ENCODE measurements at places on chromosomes 2 and 18.

- DNase-seq: no peak
Measured at GRCh38 chr2:8722986-8723385, 41.1 kb downstream of the ID2 start.

DNA sequence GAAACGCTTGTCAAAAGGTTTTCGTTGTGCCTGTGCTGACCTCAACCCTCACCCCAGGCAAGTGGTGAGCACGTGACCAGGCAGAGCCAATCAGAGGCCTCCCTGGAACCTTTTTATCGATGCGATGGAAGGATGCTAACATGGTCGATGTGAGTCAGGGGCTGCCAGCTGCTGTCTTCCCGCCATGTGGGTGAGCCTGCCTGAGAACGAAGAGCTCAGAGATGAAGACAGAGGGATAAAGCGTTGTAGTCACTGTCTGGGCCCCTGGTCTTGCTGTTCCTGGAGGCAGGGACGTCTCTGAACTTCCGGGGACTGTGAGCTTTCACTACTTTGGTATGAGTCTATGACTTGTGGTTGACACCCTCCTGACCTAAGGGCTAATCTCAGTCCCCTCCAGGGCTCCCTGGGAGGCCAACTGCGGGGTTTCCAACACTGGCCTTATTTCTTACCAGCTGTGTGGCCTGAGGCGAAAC lies 18.6 kb downstream of the DNMT3A start:
- DNase-seq: peak; percentile 54

DNA sequence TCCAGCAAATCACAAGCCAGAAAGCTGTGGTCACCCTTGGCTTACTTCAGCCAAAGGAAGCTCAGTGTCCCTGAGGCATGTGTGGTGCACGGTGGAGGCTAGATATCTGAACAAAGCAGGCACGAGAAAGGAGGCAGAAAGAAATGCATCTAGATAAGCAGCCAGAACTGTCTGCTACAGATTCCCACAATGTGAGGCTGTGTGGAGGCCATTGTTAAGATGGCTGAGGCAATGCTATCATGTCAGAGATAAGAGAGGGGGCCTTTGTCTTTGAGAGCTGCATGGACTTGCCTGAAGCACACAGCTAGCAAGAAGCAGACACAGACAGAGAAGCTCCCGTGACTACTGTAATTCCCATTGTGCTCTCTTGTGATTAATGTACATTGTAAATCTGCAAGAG lies 110.5 kb upstream of the LYPD6 start:
- DNase-seq: no peak

DNA sequence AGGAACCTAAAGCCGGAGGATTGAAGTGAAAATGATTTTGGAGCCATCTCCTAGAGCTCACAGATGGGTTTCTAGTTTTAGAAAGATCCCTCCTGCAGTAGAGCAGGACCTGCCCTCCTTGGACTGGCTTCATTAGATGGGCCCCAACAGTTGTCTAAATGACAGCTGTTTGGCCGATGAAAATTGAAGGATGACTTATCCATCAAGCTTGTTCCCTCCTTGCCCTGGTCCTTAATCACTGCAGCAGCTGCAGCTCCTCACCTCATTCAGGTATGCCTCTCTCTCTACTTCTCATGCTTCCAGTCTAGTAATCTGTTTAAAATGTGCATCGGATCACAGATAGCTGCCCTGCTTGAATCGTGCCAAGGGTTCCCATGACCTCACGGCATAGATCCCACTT lies 677.6 kb downstream of the BCL11A start:
- no peak for DNase-seq

DNA sequence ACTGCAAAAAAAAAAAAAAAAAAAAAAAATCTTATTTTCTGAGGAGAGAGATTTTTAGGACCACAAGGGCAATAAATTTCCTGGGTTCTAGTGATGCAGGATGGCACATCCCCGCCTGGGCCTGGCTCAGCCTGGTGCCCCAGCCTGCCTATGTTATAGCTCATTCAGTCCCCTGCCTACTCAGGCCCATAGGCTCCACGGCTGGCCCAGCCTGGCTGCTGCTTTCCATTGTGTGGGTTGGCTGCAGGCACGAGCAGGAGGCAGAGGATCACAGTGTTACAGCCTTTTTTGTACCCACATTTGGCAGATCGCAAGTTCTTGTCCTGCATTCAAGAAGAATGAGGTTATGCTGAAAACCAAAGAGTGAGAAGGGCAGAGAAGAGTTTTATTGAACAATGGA lies 2.8 kb upstream of the SULT6B1 start:
- DNase-seq: no peak

DNA sequence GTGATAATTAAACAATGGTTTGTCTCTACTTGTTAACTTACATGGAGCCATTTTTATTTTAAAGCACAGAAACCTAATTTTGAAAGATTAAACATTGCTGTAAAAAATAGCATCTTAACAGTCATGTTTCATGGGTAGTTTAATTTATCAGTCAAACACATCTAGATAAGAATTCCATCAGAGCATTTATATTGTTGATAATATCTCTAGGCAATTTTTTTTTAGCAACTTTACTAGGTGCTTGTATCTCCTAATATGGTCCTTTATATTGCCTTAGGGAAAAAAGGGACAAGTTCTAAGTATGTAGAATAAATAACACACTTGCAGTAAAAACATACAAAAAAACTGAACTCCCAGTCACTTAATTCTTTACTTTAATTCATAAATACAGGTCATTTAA lies 863 bp downstream of the CSRNP3 start:
- no peak for DNase-seq

- peak; percentile 33 for DNase-seq
Measured at GRCh38 chr2:54396107-54396506, 60.0 kb upstream of the SPTBN1 start.

GRCh38 chr2:195923889-195924288 lies 144.7 kb downstream of the DNAH7 start:
- DNase-seq: no peak

DNA sequence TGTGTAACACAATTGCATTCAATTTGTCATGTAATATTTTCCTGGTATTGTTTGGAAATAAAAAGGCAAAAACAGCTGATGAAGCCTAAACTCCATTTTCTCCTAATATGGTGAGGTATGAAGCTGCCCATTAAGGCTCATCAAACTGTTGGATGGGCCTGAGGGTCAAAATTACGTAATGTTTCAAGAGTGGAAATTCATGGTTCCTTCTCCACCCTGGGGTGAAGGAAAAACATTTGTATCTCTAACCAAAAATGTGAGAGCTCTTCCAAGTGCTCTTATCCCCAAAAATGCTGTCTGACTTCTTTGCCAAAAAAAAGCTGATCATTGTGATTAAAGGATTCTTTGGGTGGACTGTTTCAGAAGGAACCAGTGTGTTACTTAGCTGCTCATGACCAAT lies 91.8 kb downstream of the ARHGAP28 start:
- no peak for DNase-seq

DNA sequence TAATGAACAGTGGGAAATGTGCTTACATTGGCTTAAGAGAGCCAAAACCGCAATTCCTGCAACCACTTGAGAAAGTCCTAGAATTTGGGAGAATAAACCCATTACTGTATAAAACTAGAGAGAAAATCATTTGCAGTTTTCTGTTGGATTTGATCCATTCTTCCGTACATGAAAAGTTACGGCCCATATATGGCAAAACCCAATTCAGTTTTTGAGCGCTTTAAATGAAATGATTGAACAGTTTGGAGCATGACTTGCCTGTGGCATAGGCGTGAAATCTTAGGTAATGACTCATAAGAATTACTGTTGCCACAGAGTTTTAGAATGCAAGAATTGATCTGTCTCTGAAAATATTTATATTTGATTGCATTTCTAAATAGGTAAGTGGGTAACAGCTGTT lies 52.0 kb downstream of the PHLPP1 start:
- peak; percentile 40 for DNase-seq

DNA sequence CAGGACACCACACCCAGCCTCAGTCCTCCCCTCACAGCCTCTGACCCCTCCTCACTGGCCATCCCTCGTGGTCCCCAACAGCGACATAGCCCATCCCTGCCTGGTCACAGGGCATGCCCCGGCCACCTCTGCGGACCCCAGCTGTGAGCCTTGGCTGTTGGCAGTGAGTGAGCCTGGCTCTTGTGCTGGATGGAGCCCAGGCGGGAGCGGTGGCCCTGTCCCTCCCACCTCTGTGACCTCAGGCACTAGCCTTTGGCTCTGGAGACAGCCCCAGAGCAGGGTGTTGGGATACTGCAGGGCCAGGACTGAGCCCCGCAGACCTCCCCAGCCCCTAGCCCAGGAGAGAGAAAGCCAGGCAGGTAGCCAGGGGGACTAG lies 7.9 kb downstream of the DES start:
- DNase-seq: no peak

- no peak for DNase-seq
Measured at GRCh38 chr18:22046473-22046872, 122.9 kb upstream of the GATA6 start.

Data from mesenchymal stem cell (in vitro differentiated cells and primary cell).